Tibial nerve (tissue), 4 donors: ENCODE measurements at places on chromosomes 1 and 21. TPM values are rescaled to one million over a fixed set of nuclear protein-coding genes. Genes with fewer than 3 reads are reported as not detected.
A peak's percentile ranks its signal among the peaks of the same experiment; 100 is the strongest.

RYR2 gene
- total RNA-seq, result 0.42 TPM

CYP2J2 gene
- total RNA-seq, result 14.0 TPM

GRCh38 chr1:63316984-63317816, 5.2 kb upstream of the FOXD3 start:
- H3K36me3 ChIP-seq, result no peaks in the 10 kb centered on the region
- H3K4me1 ChIP-seq, result no peaks in the 10 kb centered on the region
- peak overlapping the region; percentile 99 for H3K27ac ChIP-seq
- H3K27me3 ChIP-seq, result peaks cover 74% of the 10 kb centered on the region

DNA sequence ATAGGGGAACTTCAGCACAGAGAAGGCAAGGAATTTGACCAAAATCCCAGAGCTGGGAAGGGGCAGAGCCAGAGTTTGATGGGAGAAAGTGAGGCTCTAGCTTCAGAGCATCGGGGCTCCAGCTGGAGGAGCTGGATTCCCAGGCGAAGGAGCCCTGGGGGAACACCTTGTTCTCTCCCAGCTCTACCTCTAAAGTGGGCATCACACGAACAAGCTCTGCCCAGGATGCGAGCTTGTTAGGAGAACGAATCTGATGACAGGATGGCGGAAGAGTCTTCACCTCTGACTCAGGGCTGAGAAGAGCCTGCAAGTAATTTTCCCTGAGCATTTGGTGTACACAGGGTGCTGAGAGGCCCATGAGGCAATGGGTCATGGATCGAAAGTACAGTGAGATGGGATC, 22.0 kb downstream of the TNNT2 start:
- no peaks in the 10 kb centered on the region for H3K4me1 ChIP-seq
- no peak overlapping the region for H3K4me3 ChIP-seq
- H3K36me3 ChIP-seq, result no peaks in the 10 kb centered on the region
- DNase-seq, result no peak

DNA sequence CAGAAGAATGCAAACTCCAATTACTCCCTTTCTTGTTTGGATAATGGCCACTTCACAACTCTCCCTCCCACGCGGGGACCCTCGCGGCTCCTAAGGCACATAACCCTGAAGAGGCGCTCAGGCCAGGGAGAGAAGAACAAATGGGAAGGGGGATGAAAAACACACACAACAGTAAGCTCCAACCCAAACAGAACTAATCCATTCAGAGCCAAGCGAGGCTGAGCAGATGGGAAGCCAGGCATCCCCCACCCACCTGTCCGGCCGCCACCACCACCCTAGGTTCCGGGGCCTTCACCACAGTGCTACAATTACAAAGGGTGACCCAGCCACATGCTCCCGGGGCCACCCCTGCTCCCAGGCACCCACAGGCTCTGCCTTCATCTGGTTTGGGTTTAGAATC, 101.5 kb downstream of the MRPL37 start:
- H3K27me3 ChIP-seq, result no peaks in the 10 kb centered on the region
- peaks cover 41% of the 10 kb centered on the region for H3K4me1 ChIP-seq
- H3K4me3 ChIP-seq, result no peak overlapping the region

GRCh38 chr21:44778499-44778911, 23.1 kb downstream of the UBE2G2 start:
- no peak overlapping the region for H3K27ac ChIP-seq
- no peaks in the 10 kb centered on the region for H3K4me1 ChIP-seq
- peaks cover 49% of the 10 kb centered on the region for H3K36me3 ChIP-seq
- no peak overlapping the region for H3K4me3 ChIP-seq
- no peak for DNase-seq

- H3K27me3 ChIP-seq, result no peaks in the 10 kb centered on the region
- no peaks in the 10 kb centered on the region for H3K36me3 ChIP-seq
- DNase-seq, result no peak
- peaks cover 14% of the 10 kb centered on the region for H3K4me1 ChIP-seq
Measured at GRCh38 chr1:227437495-227438008, 119.3 kb upstream of the CDC42BPA start.

- H3K36me3 ChIP-seq, result no peaks in the 10 kb centered on the region
- no peak overlapping the region for H3K4me3 ChIP-seq
- H3K4me1 ChIP-seq, result peaks cover 3% of the 10 kb centered on the region
- H3K27ac ChIP-seq, result no peak overlapping the region
- DNase-seq, result no peak
- no peaks in the 10 kb centered on the region for H3K27me3 ChIP-seq
Measured at GRCh38 chr1:234277161-234277868, 95.9 kb upstream of the COA6 start.
